HT1080 (cell line): ENCODE measurements at places on chromosomes 4 and X. TPM values are rescaled to one million over a fixed set of nuclear protein-coding genes. Genes with fewer than 3 reads are reported as not detected.
A peak's percentile ranks its signal among the peaks of the same experiment; 100 is the strongest.

The CT83 gene
- not detected in 2 replicates for total RNA-seq

GRCh38 chr4:4477796-4478195 is 64.1 kb downstream of the STX18 start:
- no peak for DNase-seq

The CT45A9 gene
- total RNA-seq: 13.7 TPM in 1 of 2 replicates, not detected in the other

The AREG gene
- 1.4 and 1.9 TPM in 2 replicates for total RNA-seq

DNA sequence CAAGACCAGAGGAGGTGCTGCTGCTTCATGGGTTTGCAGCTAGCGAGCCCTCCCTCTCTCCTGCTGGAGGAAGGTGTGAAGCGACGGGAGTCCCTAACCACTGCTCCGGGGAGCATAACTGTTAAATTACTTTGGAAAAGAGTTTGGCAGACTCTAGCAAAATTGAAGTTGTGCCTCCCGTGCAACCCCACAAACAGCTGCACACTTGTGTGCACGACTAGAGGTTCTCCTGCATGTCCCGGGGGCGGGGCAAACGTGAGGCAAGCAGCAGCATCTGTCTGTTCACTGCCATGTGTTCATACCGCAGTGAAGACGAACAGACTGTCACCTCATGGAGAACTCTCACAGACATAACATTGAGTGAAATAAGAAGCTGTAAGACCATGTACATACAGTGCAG is 34.5 kb downstream of the TNIP2 start:
- DNase-seq: no peak

The AMER1 gene
- 2.4 and 4.0 TPM in 2 replicates for total RNA-seq

- DNase-seq: no peak
Observed at GRCh38 chrX:109601486-109601885, 23.5 kb downstream of the KCNE5 start.

The OTC gene
- total RNA-seq: not detected in 2 replicates

DNA sequence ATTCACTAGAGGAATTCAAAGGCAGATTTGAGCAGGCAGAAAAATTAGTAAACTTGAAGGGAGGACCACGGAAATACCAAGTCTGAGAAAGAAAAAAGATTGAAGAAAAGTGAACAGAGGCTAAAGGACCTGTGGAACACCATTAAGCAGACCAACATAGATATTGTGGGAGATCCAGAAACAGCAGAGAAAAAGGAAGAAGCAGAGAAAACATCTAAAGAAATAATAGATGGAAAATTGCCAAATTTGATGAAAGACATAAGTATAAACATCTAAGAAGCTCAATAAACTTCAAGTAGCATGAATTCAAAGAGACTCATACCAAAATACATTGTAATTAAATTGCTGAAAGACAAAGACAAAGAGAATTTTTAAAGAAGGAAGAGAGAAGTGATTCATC is 31.0 kb downstream of the ADAMTS3 start:
- DNase-seq: no peak

DNA sequence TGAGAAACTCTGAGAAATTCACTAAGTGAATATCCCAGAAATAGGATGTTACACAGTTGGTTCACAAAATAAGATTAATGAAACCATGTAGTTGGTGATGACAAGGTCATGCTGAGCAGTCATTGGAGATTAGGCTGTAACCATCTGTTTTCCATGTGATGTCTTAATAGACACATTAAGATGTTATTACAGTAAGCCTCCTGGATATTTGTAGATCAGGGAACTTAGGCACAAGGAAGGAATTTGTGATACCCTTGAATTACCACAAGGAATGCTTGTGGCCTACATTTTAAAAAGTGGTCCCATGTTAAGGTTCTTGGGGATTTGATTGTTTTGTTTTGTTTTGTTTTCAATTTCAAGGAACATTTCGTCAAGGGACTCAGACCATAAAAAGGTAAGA is 185.6 kb upstream of the BANK1 start:
- no peak for DNase-seq

DNA sequence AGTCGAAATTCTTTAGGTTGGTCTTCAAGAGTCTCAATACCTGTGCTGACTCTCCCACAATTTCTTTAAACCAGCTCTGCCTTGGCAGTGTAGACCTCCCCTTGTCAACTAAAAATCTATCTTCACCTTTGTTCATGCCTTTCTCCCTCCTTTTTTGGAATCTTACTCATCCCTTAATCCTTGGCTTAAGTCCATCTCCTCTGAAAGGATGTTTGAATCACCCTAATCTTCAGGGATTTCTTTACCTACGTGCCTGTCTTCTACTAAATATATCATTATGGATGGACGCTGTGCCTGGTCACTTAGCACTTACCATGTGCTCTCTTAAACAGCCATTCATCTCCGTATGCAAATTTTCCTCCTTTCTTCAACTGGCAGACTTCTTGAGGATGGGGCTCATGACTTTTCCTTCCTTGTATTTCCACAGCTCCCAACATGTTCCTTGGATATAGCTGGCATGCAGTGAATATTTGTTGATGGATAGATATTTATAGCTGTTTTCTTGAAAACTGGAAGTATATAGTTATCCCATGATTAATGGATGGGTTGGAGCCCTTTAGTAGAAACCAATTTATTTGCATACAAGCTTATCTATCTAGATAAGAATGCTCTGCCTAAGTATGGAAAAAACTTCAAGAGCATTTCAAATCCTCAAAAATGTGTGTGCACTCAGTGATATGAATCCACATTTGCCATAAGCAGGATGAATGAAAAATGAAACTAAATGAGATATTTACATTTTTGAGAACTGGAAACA is 166.6 kb downstream of the SPRY1 start:
- peak; percentile 31 for DNase-seq

DNA sequence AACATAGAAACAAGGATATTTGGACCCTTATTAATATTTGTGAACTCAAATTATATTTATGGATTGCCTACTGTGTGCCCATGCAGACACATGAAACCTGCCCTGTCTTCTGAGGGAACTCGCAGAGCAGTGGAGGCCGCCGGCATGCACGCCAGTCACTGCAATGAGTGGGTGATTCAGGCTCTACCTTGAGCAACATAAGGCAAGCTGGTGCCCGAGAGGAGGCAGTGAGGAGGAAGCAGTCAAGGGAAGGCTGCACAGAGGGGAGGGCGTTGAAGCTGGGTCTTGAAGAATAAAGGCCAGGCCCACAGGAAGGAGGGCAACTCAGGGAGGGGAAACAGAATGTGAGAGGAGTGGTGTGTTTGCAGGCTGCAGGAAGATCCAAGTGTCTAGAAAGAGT is 52.8 kb downstream of the PPEF2 start:
- peak; percentile 11 for DNase-seq

The AFP gene
- 1.4 and 1.8 TPM in 2 replicates for total RNA-seq
